ENCODE measurements at places on chromosomes 2 and 18. TPM values are rescaled to one million over a fixed set of nuclear protein-coding genes. Genes with fewer than 3 reads are reported as not detected.

Gene LBH
- total RNA-seq = 197 TPM

Gene GDF7
- 0.28 TPM for total RNA-seq

Gene AFF3
- 2.0 TPM for total RNA-seq

Gene NDC80
- 45.1 TPM for total RNA-seq

Gene PNKD
- 18.0 TPM for total RNA-seq

Gene CPLX4
- total RNA-seq = not detected

Gene CCNT2
- 18.8 TPM for total RNA-seq

Gene SCN7A
- total RNA-seq = under 0.01 TPM

Gene HNMT
- 28.0 TPM for total RNA-seq

Gene NPPC
- total RNA-seq = not detected

Gene MTX2
- total RNA-seq = 24.8 TPM

Gene IL1RN
- total RNA-seq = 0.28 TPM

Gene ADAM17
- 80.1 TPM for total RNA-seq

Gene ARHGEF4
- 0.58 TPM for total RNA-seq

Gene OR6B2
- total RNA-seq = not detected

Gene SRD5A2
- total RNA-seq = not detected

Gene CDC42EP3
- 70.2 TPM for total RNA-seq

Gene CFC1B
- not detected for total RNA-seq

Gene PCARE
- total RNA-seq = not detected

Gene MAP3K2
- total RNA-seq = 40.8 TPM

Gene SLC16A14
- 0.58 TPM for total RNA-seq

Gene DYNAP
- total RNA-seq = not detected

Gene CENPA
- total RNA-seq = 17.4 TPM

Gene C2orf69
- total RNA-seq = 14.4 TPM

Gene CPO
- under 0.01 TPM for total RNA-seq

Gene MALL
- total RNA-seq = 6.7 TPM

Gene IMMT
- 65.8 TPM for total RNA-seq

Gene SPATA3
- total RNA-seq = not detected

Gene FTCDNL1
- total RNA-seq = 2.1 TPM

Gene GCG
- total RNA-seq = not detected

Gene TRIB2
- total RNA-seq = 89.7 TPM

Gene RIT2
- total RNA-seq = not detected

Gene ADGRF3
- under 0.01 TPM for total RNA-seq

Gene LINC00305
- not detected for total RNA-seq

Gene ZNG1B
- 25.9 TPM for total RNA-seq

Gene ALLC
- total RNA-seq = under 0.01 TPM

Gene ARHGEF33
- total RNA-seq = 0.85 TPM

Gene ITSN2
- total RNA-seq = 24.2 TPM

Gene SULT1C4
- total RNA-seq = 0.56 TPM

Gene MAB21L4
- total RNA-seq = not detected

Gene ERLEC1
- total RNA-seq = 245 TPM

Gene ANKRD53
- total RNA-seq = 0.28 TPM

Gene ELP2
- 77.8 TPM for total RNA-seq

Gene GRB14
- 12.8 TPM for total RNA-seq

Gene CCDC85A
- 5.4 TPM for total RNA-seq

Gene CHRND
- not detected for total RNA-seq

Gene SLC9A2
- total RNA-seq = not detected

Gene MOGAT1
- total RNA-seq = not detected

Gene CCDC148
- total RNA-seq = 2.0 TPM

Gene DNER
- under 0.01 TPM for total RNA-seq
